Activated CD4-positive, alpha-beta T cell treated with anti-CD3 and anti-CD28 coated beads for 48 hours (primary cell): ENCODE measurements at places on chromosomes 3 and 15.

- DNase-seq: no peak
Measured at GRCh38 chr3:17707813-17708543, 34.5 kb downstream of the TBC1D5 start.

DNA sequence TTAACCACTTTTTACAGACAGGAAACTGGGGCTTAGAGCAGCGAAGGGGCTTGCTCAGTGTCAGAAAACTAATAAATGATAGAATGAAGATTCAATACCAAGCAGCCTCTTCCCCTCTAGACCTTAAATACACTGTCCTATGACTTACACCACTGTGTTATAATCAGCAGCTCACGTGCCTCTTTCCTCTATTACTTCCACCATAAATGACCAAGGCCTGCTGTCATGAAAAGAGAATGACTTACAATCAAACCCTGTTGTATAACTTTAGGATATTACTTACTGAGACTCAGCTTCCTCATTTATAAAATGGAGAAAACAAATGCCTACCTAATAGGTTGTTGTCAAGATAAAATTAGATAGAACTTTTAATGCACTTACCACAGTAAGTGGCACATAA, 11.6 kb downstream of the FMN1 start:
- DNase-seq: no peak

GRCh38 chr3:69142090-69142489, 19.7 kb upstream of the LMOD3 start:
- no peak for DNase-seq

DNA sequence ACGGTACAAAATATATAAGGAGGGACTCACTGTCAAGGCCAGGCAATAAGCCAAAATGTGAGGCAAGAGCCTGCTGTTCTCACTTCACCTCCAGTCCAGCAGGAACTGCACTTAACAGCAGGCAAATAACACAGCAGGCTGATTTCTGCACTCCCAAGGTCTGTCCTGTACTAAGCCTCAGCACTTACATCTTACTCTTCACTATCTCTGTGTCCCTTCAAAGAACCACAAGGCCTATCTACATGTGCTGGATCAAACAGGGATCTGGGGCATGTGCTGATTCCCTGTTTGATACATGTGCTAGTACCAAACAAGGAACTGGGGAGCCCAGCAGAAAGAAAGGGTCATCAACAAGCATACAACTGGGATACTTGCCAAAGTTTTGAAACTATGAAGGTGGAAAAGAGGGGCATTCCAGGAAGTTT, 22.2 kb downstream of the UACA start:
- no peak for DNase-seq

DNA sequence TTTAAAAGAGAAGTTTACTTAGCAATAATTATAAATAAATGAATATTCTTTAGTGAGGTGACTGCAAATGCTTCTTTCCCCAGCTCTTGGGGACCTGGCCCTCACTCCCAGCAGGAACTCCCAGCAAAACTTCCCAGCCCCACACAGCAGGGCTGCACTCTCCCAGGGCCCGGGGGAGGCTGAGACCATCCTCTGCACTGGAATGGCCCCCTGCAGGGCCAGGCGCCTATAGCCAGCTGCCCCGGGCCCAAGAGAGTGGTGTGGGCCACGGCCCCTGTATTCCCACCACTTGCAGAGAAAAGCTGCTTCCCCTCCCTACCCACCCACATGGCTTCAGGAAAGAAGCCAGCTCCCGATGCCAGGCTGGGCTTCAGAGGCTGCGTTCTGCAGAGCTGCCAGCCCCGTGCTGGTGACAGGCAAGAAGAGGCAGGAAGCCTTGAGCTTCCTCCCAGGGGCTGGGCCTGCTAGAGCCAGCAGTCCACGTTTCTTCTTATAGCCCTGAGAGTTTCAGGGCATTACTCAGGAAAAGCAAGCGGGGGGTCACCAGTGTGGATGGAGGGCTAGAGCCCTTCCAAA, 20.0 kb downstream of the IDH2 start:
- DNase-seq: no peak

- no peak for DNase-seq
Measured at GRCh38 chr3:94596141-94596540, 533.3 kb downstream of the NSUN3 start.

- no peak for DNase-seq
Measured at GRCh38 chr15:52343831-52344230, 48.2 kb upstream of the MYO5C start.

- no peak for DNase-seq
Measured at GRCh38 chr3:137039570-137039969, 81.8 kb downstream of the IL20RB start.
